ENCODE measurements at places on chromosomes 16 and 17.

GRCh38 chr17:7486181-7486580, 2.0 kb downstream of the POLR2A start:
- DNase-seq, result no peak

- DNase-seq, result no peak
Measured at GRCh38 chr16:9118170-9118569, 26.7 kb downstream of the HAPSTR1 start.

DNA sequence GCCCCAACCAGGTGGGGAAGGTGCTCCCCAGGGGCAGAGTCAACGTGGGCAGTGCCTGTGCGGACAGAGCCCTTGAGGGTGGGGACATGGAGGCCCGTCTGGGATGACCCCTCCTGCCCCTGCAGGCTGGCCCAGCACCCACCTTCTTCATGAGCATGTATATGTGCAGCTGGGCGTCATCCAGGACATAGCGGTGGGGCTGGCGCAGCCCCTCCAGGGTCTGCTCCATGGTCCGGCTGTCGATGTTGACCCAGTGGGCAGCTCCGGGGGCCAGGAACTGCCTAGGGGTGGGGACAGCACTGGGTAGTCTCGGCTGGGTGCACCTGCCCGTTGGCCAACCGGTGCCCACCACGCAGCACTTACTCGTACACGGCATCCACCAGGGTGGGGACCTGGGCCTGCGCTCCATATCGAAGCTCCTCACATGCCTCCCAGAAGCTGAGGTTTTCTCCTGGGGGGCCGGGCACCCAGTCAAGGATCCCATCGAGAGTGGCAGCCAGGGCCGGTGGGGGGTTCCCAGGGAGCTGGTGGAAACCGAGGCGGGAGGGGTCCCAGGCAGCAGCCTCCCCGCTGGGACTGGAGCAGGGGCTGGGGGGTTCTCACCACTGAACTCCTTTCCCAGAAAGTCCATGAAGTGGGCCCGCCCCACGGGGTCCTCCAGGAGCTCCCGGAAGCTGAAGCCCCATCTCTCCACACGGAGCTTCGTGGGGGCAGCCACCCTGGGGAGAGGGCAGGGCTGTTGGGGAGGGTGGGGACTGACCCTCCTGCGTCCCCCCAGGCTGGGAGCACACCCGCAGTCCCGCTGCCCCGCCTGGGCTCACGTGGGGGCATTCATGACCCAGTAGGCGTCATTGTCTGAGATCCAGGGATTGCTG, 5.1 kb downstream of the RGS11 start:
- DNase-seq, result no peak

GRCh38 chr17:40605306-40605705, 40.0 kb upstream of the CCR7 start:
- DNase-seq, result peak; percentile 93

GRCh38 chr17:21199311-21199710, 14.7 kb downstream of the TMEM11 start:
- no peak for DNase-seq

- DNase-seq, result peak; percentile 51
Measured at GRCh38 chr16:3157229-3158025, 22.6 kb downstream of the ZNF213 start.

DNA sequence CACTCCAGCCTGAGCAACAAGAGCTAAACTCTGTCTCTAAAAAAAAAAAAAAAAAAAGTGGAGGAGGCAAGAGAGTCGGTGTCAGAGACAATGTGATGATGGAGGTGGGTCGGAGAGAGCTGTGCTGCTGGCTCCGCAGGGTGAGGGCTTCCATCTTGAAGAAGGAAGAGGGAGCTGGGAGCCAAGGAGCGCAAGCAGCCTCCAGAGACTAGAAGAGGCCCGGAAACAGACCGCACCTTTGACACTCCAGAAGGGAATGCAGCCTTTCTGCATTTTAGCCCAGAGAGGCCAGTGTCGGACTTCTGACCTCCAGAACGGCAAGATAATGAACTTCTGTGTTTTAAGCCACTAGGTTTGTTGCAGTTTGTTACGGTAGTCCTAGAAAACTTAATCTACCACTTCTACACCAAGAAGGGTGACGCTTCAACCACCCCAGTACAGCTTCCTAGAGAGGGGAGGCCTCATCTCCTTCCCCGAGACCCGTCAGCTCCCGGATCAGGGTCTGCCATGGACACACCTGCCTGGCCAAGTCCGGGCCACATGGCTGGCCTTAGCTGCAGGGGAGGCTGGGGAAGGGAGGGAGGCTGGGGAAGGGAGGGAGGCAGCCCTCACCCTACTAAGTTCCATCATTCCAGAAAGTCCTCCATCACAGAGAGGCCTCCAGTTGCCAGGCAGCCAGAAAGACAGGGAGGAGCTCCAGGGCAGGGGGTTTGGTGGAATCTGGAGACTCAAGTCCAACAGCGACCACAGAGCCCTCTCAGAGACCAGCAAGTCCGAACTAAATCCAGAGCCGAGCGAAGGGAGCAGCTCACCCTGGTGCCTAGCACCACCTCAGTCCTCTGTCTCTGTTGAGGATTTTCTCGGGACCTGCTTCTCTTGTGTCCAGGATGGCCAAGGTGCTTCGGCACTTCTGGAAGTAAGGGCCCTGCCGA, 13.2 kb upstream of the RBFOX3 start:
- no peak for DNase-seq

GRCh38 chr16:59205403-59205802, 471.3 kb upstream of the GOT2 start:
- DNase-seq, result no peak

- DNase-seq, result no peak
Measured at GRCh38 chr17:67496286-67496685, 119.2 kb downstream of the PITPNC1 start.

DNA sequence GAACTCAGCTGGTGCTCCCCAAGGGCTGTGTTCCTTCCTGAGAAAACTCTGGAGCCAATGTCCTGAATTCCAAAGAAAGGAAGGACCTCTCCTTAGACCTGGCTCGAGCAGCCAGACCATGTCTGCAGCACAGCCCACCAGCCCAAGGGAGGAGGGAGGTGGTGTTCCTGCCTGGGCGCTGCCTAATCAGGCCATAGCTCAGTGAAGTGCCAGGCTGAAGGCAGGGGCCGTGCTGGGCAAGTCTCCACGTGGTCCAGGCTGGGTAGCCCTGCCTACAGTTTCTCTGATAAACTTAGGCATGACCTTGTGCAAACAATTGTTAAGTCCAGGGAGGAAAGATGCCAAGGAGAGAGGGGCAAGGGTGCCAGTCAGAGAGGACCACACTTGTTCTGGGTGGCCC, 76.8 kb downstream of the MPRIP start:
- no peak for DNase-seq

DNA sequence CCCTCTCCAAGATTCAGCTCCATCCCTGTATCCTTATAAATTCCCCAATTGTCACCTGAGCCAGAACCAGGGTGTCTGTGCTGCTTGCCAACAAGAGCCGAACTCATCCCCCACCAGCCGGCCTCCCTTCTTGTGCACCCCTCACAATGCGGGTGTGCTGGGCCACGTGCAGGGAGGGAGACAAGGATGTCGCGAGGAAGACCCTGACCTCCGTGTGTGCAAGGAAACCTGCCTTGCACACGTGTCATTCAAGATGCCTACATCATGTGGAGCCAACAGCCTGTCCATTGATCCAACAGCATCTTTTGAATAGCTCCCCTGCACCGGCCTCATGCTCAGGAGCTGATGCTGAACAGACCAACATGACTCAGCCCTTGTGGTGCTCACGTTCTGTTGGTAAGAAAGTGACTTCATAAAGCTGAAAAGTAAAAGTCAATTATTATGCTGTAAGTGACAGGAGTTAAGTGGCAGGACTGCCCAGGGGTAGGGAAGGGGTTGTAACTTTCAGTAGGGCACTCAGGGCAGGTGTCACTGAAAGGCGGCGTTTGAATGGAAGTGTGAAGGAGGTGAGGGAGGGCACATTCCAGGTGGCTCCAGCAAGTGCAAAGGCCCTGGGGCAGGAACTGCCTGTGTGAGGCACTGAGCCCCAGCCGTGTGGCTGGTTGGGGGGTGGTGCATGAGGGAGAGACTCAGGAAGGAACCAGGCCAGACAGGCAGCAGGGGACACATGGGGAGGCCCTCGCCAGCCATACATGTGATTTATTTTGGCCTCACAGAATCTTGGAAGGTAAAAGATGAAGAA, 302.2 kb downstream of the FOXL1 start:
- DNase-seq, result no peak

DNA sequence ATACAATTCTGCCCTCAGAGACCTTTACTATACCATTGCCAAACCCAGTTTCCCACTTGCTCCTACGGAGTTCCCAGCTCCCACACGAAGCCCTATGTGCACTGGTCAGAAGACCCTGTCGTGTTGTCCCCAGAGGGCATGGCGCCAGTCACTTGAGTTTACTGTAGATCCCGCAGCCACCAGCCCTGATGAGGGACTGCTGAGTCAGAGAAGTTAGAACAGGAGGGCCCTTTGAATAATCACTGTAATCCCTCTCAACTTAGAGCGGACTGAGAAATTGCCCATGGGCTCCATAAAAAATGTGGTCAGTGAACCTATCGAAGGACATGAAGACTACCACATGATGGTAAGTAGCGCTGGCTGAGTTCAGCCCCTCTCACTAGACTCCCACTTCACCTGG, 9.2 kb downstream of the UBFD1 start:
- DNase-seq, result no peak

GRCh38 chr17:66466840-66467367, 164.5 kb downstream of the PRKCA start:
- peak; percentile 29 for DNase-seq

- DNase-seq, result no peak
Measured at GRCh38 chr17:33038740-33039139, 47.1 kb downstream of the SPACA3 start.

GRCh38 chr16:3094289-3095027, 4.6 kb downstream of the ZSCAN10 start:
- DNase-seq, result peak; percentile 69

DNA sequence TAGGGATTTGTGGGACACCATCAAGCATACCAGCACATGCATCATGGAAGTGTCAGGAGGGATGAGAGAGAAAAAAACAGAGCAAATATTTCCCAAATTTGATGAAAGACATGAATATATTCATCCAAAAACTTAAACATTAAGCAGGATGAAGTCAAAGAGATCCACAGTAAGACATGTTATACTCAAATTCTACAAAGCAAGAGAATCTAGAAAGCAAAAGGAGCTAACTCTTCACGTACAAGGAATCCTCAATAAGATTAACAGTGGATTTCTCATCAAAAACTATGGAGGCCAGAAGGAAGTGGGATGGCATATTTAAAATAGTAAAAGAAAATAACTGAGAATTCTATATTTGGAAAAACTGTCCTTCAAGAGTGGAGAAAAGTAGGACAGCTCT, 374.8 kb downstream of the ZFHX3 start:
- DNase-seq, result no peak

DNA sequence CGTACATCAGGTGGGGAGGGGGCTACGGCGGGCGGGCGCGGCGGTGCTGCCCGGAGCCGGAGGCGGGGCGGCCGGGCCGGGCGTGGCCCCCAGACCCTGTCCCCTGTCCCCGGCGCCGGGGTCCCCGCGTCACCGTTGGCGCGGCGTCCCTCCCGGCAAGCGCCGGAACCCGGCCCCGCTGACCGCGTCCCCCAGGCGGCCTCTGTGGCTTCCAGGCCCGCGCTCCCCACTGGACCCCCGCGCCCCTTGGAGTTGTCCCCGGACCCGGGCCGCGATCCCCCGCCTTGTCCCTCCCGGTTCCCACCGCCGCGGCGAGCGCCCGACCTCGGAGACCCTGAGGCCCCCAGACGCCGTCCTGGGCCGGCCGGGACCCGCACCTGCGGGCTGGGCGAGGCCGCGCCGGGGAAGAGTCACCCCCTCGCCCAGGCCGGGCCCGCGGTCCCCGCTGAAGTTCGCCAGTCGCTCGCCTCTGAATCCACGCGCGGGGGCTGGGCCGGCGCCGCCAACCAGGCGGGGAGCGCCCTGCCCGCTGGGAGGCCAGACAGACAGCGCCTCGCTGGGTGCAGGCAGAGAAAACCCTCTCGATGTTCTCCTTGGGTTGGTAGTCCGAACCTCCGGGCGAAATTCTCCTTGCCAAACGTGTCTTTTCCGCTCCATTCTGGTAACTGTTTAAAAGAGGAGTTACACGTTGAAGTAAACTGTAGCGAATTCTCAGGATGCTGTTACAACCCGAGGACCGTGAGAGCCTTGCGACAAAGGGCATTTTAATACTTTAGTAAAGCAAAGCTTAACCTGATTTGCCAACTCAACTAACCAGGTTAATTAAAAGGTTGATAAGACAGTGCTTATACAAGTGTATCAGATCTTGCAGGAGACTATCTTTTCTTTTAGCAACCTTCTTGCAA, 761 bp downstream of the GAN start:
- DNase-seq, result peak; percentile 18

- peak; percentile 34 for DNase-seq
Measured at GRCh38 chr17:13931111-13931526, 138.2 kb upstream of the COX10 start.

DNA sequence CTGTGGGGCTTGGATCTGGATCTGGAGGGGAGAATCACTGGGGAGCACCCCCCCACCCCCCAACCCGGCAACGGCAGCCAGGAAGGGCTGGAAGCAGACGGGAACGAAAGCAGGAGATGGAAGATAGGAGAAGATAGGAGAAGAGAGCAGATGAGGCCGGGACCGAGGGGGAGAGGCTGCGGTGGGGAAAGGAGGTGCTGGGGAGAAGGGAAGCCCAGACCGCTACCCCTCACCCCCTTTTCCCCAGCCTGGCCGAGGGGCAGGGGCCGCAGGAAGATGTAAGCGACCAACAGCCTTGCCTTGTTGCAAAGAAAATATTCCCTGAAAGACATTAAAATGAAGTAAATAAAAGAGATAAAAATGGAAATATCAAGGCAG, 26.8 kb upstream of the CBFA2T3 start:
- DNase-seq, result no peak

GRCh38 chr17:64685705-64686104, 23.6 kb upstream of the SMURF2 start:
- no peak for DNase-seq

DNA sequence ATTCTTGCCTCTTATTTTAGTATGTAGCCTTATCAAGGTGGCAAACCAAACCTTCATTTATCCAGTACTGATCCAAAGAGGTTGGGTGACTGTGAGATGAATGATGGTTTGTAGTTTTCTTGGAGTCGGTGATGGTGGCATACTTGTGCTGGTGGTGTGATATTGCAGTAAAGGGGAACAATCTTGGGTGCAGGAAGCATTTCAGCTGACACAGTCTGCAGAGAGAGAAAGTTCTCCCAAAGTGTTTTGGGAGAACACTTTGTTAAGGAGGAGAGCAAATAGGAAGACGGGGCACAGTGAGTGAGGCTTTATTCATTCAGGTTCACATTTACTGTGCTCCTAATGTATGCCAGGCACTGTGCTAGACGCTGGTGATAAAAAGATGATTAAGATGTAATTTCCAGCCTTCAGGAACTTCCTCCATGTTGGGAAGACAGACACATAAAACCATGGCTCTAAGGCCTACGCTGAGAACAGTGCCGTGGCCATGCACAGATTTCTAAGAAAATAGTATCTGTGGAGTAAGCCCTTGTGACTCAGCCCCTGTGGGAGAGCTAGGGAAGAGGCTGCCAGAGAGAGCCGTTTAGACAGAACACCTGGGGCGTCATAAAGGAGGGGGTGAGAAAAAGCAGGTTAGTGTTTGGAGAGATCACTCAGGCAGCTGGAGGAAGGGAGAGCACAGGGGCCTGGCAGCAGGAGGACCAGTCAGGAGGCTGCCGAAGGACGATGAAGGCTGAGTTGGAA, 13.8 kb downstream of the HEATR3 start:
- no peak for DNase-seq

All from CD4-positive, alpha-beta T cell treated with Interleukin-4 for 4 hours (primary cell).